ENCODE measurements at places on chromosomes 3 and 15.

DNA sequence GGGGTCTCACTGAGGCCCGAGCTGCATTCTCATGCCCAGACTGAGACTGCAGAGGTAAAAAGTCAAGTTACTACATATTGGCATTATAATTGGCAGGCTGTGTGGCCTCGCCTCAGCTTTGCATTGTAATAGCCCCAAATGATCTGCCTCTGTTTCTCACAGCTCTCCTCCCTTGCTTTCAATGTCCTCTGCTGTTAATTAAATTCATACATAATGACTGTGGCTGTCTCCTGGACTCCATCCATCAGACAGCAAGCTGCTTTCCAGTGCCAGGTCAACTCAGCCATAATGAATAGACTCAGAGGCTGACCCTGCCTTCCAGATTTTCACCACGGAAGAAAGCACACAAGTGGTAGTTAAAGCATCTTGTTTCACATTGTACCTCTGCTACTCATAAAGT lies 7.6 kb upstream of the RTP4 start:
- DNase-seq: no peak

GRCh38 chr3:135649361-135649760 lies 316.2 kb upstream of the PPP2R3A start:
- no peak for DNase-seq

GRCh38 chr3:12114251-12114650 lies 44.5 kb downstream of the TIMP4 start:
- no peak for DNase-seq

DNA sequence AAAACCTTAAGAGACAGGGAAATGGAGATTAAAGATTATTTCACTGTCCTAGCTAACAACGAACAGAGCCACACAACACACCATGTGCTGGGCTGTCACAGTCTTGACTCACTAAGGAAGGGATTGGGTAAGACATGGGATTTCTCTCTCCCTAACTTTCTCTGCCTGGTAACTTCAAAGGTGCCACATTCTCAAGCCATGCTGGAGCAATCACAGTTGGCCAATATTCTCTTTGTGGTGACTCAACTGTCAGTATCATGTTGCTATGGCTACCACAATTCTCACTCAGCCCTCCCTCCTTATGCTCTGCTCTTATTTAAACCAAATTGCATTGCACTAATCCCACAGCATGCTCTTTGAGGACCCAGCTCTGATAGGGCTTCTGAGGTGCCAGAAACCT lies 74.0 kb downstream of the OXNAD1 start:
- DNase-seq: no peak

Data from stimulated activated CD4-positive, alpha-beta T cell treated with anti-CD3 and anti-CD28 coated beads, Interleukin-15, amount 100 ng/mL, for 24 hours (primary cell).